ENCODE measurements at places on chromosomes 13 and 19.

DNA sequence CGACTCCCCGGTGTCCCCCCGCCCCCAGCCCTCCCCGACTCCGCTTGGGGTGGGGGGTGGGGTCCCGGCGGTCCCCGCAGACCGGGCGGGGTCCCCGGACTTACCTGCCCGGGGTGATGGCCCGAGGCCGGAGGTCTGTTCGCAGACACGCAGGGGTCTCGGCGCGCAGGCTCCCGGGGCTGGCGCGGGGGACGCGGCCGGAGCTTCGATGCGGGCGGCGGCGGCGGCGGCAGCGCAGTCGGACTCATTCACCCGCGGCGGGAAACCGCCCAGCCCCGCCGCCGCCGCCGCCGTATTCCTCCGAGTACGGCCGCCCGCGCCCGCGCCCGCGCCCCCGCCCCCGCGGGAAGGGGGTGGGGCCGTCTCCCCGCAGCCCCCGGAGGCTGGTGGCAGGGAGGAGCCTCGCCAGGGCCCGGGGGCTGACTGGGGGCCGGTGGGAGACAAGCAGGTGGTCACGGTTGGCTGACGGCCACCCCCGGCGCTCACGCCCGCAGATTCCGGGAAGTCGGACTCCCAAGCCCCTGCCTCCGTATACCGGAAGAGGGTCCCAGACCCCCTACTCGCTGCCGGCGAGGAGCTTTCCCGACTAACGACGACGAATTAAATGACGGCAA lies at the start of gene C2CD4C:
TSS of gene C2CD4C (minus strand) at position 246 of the 614 bp plus-strand sequence. CDS start 786 bp downstream, outside the sequence.
- DNase-seq, result peak; percentile 11

DNA sequence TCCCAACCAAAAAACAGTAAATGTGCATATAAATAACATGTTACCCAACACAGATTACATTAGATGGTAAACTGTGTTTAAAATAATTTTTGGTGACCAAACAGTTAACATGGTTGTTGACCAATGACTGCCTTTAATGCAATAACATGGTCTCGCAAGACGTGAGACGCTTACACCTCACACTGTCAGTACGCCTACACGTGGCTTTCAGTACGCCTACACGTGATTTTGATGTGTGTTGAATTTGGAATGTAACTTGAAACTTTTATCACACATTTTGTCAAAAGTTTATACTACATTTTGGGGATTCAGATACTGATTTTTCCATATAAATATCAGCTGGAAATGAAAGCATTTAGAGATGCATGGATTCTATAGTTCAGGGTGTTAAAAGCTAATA lies 32.0 kb downstream of the SLC7A9 start:
- no peak for DNase-seq

DNA sequence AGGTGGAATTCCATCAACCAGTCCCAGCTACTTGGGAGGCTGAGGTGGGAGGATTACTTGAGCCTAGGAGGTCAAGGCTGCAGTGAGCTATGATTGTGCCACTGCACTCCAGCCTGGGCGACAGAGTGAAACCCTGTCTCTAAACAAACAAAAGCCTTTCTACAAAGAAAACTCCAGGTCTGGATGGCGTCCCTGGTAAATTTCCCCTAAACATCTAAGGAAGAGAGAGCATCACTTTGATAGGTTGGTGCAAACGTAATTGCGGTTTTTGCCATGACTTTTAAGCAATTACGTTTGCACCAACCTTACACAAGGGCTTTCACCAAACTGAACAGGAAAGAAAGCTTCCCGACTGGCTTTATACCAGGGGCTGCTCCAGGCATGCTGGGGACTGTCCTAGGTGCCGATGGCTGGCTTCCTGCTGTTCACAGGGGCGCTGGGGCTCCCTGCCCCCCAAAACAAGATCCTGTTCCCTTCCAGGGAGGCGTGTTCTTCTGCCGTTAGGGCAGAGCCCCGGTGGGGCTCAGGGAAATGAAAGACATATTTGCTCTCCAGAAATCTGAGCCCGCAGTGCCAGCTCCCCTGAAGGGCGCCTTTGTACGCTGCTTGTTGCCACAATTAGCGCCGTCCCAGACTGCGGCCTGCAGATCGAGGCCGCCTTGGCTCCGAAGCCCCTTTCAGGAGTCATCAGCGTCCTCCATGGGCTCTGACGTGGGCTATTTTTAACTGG lies 38.7 kb upstream of the KLF2 start:
- DNase-seq, result no peak

DNA sequence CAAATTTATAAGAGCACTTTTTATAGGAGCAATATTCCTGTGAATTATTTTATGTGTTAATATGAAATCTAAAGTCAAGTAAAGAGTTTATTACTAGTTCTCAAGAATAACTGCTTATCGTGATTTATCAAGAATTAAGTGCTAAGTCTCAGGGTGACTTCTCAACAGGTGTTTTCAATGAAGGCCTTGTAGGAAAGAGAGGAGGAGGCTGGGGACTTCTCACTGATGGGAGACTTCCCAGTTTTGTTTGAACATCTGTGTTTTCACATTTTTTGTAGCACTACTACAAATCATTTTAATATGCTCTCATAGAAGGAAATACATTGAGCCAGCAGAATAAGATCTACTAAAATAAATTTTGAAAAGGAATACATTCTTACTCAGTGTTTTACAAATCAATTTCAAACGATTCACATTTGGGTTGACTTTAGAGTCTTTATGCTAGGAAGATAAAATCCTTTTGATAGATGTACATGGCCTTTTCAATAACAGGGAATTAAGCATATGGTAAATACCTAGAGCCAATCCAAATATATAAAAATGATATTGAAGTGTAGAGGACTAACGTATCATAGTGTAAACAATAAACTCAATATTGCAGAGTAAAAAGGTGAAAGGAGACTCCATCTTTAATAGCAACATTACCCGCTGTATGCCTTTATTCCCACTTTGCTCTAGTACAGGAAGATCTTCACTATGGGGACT lies 6.8 kb downstream of the PCDH17 start:
- no peak for DNase-seq

DNA sequence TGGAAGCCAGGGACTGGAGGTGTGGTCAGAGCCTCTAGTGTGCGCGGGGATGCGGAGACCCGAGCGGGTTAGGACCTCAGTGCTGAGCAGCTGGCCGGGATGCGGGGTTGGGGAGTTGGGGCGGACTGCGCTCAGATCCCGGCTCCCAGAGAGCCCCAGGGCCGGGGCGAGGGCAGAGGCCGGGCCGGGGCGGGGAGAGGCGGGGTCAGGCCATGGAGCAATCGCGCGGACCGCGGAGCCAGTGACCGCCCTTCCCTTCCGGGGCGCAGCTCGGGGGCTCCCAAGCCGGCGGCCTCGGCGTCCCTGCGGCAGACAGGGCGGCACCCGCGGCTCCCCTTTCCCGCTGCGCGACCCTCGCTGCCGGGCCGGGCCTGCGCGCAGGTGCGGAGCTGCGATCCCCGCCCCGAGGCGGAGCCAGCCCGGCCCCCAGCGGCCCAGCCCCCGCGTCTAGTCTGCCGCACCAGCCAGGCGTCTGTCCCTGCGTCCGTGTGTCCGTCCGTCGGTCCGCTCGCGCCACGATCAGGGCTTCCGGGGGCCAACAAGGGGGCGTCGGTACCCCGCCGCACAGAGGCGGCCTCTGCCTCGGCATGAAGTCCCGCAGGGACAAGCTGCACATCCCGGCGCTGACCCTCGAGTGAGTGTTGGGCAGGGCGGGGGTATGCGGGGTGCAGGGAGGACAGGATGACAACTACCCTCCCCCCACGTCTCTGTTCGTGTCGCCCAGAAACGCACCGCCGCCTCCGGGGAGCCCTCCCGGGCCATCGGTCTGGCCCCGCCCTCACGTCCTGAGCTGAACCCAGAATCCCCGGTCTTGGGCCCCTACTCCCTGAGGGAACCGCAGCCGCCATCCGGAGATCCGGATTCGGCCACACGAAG lies 12.4 kb downstream of the MAST3 start:
- DNase-seq, result peak; percentile 42

Measured in activated CD4-positive, alpha-beta T cell treated with anti-CD3 and anti-CD28 coated beads, Interleukin-2, amount 50 U/mL, for 1 hour (primary cell).